CD8-positive, alpha-beta memory T cell (primary cell): ENCODE measurements at places on chromosomes 12 and 14. TPM values are rescaled to one million over a fixed set of nuclear protein-coding genes. Genes with fewer than 3 reads are reported as not detected.

GRCh38 chr14:90522571-90523191 is 125.9 kb downstream of the CALM1 start:
- DNase-seq: no peak

The ASCL1 gene
- total RNA-seq: not detected

DNA sequence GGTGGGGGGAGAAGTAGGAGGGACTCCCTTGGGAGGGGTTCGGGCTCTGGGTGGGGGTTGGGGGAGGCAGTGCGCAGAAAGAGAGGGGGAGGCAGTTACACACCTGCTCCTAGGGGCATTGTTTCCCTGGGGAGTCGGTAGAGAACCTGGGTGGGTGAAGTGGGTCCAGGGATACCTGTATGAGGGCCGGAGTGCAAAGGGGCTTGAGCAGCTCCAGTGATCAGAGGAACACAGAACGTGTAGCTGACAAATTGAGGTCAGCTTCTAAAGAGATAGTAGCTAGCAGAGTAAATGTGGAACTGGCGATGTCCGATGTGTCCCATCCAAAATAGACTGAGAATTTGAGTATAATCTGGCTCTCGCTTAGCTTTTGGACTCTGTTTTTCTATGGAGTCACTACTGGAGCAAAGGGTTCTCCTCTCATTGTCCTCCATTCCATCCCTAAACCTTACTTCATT is 502 bp downstream of the SMARCD1 start:
- DNase-seq: no peak

DNA sequence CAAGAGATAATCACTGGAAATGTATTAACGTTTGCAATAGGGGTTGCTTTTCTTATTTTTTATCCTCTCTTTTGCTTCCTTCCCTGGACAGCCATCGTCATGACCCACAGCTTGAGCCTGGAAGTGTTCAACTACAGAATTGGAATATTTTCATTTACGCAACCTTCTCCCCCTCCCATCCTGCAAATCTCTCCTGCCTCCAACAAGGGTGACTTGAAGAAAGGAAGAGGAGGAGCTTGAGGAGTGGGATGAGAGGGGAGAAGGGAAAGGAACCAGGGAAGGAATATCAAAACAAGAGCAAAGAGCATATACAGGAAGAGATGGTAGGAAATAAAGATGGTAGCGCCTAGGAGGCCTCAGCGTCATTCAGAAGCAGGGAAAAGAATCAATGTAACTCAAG is 1.6 kb upstream of the MANSC4 start:
- no peak for DNase-seq

The LTB4R2 gene
- total RNA-seq: 8.7 TPM

GRCh38 chr14:28756884-28757570 is 9.6 kb upstream of the FOXG1 start:
- no peak for DNase-seq

GRCh38 chr14:94906991-94907587 is 137.2 kb upstream of the GSC start:
- DNase-seq: no peak

DNA sequence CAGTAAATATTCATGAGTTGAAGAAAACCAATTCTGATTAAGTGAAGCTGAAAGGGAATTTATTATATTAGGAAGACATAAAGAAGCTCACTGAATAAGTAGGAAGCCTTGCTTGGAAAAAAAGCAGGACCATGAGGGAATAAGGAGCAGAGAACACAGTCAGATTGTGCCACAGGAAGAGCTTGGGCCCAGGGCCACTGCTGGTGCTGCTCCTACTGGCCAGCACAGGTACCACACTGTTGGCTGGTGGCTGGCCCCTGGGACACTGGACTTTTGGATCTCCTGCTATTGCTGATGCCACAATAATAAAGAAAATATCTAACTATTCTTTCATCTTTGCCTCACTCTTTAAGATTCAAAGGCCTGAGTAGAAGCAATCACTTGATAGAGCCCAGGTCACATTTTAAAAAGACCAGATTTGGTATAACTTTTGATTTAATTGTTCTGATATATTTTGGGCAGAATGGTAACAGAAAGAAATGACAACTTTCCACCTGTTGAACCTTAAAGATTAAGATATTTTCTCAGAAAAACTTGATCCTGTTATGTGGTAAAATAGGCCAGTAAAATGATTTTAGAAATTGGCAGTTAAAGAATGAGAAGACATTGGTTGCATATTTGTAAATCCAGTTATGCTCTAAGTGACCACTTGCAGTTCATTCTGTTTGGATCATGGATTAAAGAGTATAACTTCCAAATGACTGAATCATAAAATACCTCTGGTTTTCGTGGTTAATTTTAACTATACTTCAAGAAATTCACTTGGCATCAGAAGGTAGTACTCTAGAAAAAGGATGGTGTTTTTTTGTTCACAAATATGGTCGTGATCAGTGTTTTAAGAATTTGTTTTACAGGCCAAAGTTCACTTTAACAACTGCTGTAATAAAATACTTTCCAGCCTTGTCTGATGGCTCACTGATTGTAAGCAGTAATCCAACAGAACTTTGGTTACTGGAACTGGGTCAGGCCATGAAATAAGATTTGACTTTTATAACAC is 68.3 kb downstream of the DERA start:
- DNase-seq: no peak
